ENCODE measurements at places on chromosomes 3 and 15.

DNA sequence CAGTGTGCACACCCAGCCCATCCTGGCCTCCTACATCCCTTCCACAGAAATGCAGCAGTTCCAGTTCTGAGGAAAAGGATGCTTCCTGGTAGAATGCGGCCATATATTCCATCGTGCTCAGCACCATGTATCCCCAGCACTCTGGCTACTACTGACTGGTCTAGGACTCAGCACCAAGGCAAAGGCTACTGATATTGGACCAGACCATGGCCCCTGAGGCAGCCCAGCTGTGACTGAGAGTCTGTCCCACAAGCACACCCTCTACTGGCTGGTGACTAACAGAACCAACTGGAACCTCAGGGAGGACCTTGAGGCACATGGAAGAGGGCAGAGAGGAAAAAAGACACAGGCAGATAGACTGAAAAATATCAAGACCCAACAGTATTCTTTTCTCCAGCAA lies 30.0 kb downstream of the TARS3 start:
- no peak for DNase-seq

DNA sequence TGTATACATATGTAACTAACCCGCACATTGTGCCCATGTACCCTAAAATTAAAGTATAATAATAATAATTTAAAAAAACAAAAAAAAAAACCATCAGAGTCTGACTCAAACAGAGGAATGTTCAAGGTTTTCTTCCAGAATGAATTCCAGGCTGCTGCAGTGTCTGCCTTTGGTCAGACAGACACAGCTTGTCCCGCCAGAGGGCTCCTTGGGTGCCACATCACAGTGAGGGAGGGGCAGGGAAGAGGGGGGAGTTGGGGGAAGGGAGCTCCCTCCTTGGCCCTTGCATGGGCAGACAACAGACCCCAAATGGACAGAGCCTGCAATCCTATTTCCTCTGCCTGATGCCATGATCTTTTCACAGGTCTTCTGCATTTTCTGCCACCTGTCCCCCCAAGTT lies 36.5 kb downstream of the ITGB5 start:
- DNase-seq, result no peak

DNA sequence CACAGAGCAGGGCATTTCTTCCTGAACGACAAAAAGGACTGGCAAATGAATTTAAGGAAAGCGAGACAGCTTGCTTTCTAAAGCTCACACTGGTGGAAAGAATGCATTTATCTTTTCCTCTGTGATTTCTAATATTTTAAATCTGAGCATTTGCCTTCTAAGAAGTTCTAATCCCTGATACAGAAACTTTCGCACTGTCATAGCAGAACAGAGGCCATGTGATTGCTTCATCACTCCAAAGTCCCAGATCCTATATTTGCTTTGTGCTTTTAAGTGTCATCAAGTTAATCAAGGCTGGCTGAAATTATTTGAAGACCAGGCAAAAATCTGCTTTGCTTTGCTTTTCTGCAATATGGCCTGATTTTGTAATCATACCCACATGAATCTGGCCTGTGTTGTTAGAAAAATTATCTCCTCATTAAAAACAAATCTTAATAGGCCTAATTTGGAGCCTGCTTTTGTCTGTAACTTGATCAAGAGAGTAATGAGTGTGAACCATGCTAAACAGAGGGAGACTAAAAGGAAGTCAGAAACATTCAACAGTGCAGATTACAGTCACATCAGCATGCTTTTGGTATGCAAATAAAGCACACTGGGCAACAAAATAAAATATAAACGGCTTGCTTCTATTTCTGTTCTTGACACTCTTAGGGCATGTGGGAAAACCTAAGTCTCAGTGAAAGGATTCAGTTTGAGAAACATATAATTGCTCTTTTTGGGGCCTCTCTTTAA lies 178.2 kb upstream of the ADAMTS9 start:
- no peak for DNase-seq

- no peak for DNase-seq
Measured at GRCh38 chr15:74608786-74609185, 6.8 kb upstream of the CLK3 start.

- no peak for DNase-seq
Measured at GRCh38 chr3:70832089-70832833, 519.8 kb upstream of the MDFIC2 start.

DNA sequence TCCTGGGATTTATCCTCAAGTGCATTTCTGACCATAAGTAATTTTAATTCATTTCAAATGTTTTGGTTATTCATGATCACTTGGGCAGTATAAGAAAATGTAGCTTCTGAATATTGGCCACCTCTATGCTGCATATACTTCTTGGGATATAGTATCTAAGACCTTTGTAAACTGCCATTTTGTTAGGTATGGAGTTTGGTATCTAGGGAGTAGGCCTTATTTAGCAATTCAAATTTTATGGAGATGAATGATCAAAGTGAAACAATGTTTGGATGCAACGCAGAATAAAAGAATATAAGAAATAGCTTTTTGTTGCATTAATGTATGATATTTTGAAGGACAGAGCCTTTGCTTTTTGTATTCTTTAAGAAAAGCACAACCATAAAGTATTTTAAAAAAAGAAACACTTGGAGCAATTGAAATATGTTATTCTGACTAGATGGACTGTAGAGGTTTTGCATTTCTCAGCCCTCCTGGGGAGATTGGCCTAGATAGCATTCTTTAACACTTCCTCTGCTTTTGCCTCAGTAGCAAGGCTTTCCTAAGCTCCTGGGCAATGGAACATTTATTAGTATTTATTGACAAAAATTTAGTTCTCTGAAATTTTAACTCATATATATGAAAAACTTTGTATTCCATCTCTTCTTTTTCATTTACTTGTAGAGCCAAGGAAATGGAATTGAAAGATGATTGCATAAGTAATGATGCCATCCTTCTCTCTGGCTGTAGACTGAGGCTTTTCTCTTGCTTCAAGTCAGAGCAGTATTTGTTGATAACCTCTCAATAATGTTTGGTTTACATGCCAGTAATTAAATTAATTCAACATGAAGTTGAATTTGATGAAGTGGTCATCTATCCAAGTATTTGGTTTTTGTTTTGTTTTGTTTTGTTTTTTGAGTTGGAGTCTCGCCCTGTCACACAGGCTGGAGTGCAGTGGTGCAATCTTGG lies 61.8 kb upstream of the UTS2B start:
- no peak for DNase-seq

DNA sequence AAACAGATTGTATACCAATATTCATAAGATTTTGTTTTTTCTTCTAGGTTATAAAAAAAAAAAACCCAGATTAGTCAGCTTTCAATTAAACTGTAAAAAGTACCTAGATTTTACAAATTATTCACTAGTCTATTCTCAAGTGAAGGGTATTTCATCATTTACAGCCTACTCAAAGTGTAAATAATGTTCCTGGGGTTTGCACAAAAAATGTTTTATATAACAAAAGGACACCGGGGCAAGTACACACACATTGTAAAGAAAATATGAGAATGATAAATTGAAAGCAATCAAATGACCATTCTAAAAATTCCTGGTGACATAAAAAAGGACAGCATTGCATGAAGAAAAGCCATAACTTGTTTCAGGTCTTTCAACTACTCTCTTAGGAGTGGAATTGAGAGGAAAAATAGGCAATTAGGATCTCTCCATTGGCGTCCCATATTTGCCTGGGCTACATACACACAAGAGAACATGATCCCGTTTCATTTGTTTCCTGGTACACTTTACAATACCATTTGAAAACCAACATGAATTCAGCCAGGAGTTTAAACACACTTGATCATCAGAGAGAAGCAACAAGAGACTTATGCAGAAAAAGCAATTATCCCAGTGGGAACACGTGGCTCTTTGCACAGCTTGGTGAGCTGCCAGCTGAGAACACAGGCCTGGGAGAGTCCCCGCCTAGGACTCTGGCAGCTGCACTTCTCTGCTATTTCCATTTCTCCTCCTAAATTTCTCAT lies 1039.2 kb downstream of the ROBO1 start:
- DNase-seq, result no peak

DNA sequence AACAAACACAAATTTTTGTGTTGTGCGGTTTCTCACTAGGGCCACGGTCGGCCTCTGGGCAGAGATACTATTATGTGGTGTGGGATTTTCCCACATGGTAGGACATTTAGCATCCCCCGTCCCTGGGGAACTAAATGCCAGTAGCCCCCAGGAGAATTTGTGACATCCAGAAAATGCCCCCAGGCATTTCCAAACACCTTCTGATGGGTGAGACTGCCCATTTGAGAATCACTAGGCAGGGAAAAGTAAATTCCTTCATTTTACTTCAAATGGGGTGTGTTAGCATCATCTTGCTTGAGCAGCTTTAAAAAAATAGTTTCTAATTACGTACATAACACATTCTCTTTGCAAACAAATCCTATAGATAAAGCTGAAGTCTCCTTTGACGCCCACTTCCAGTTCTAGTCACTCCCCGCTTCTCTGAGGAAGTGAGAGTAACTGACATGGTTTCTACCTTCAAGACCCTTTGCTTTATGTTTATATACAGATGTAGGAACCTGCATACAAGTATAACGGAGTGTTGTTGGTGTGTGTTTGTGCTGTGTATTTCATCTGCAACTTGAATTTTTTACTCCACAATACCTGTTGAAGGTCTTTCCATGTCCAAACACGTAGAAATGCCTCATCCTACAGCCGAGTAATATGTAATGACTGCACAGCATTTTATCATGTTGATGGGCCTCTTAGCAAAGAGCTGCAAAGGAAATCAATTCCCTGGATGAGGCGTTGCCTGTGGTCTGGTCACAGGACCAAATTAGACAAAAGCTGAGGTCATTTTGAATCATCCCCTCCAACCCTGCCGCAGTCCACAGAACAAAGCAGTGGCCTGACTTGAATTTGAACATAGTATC lies 31.4 kb upstream of the ZBTB38 start:
- DNase-seq, result no peak

DNA sequence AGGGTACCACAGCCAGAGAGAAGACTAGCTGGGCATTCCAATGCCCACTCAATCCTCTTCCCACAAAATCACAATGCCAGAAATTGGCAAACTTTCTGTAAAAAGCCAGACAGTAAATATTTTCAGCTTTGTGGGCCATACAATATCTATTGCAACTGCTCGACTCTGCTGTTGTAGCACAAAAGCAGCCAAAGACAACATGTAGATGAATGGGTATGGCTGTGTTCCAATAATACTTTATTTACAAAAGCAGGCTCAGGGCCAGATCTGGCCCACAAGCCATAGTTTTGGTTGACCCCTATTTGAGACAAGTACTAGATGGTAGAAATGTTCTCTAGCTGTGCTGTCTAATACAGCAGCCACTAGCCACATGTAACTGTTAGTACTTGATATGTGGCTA lies 330.9 kb downstream of the ERC2 start:
- DNase-seq, result no peak

DNA sequence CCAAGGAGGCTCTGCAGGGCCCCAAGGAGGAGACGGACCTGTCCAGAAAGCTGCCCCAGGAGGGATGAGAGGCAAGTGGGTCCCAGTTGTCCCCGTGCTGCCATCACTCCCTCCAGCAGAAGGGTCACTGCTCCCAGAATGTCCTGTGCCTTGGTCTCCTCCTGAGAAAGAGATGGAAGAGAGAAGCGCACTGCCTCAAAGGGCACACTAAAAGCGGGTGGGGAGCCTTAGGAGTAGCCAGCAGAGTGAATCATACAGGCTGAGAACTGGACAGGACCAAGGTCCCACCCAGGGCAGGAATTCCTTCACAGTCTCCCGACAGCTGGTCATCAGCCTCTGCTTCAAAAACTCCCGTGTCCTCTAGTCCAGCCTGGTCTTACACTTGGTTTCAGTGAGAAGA lies 4.6 kb downstream of the THPO start:
- no peak for DNase-seq

DNA sequence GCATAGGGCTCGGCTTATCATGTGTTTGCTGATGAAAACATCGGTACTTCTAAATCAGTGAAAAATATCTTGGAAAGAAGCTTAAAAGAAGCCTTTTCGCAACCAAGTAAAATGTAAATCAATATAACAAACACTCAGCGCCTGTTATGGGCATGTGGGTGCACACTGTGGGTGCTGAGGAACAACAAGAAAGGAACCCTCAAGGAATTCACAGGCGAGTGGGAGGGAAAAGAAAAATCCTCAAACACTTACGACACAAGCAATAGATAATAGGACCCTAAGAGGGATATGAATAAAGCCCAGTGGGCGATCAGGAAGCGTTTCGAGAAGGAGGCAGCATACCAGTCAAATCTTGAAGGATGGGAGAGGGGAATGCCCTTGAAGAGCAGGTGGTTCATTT lies 21.9 kb downstream of the GLDN start:
- no peak for DNase-seq

DNA sequence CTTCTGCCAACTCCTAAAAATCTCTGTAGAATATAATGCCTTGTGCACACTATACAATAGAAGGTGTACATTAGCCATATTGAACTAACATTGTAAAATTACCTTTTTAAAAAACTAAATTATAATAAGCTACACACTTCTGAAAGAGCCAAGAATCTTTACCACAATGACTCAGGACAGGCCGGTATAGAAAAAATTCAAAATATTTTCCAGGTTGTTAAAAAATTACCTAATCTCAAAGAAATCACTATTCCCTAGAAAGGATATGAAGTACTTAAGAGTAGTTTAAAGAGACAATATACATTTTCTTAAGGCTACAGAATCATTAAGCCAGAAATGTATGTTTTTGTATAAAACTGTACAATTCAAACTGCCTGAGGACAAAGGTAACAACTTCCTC lies 48.5 kb downstream of the TJP1 start:
- DNase-seq, result no peak

GRCh38 chr3:108487439-108487838 lies 23.0 kb downstream of the MYH15 start:
- DNase-seq, result no peak

GRCh38 chr3:178634975-178635374 lies 98.7 kb downstream of the KCNMB2 start:
- no peak for DNase-seq

DNA sequence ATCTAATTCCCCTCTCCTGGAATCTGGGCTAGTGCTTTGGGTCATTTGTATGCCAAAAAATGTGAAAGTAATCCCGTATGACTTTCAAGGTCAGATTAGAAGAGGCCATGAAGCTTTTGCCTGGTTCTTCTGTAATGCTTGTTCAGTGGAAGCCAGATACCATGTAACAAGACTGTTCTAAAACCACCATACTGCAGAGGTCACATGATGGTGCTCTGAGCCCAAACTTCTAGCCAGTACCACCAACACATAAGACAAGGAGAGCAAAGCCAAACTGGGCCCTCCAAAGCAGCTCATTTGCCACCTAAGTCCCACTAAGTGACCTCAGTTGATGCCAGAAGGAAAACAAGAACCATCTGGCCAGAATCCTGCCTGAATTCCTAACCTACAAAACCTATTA lies 64.3 kb upstream of the MELTF start:
- DNase-seq, result no peak

- DNase-seq, result no peak
Measured at GRCh38 chr15:34984889-34985630, 3.0 kb downstream of the ZNF770 start.

- DNase-seq, result no peak
Measured at GRCh38 chr3:195883160-195883559, 25.2 kb downstream of the TNK2 start.

GRCh38 chr15:77495838-77496596 lies 75.3 kb downstream of the HMG20A start:
- no peak for DNase-seq

- DNase-seq, result no peak
Measured at GRCh38 chr15:99421172-99421656, 144.6 kb upstream of the MEF2A start.

GRCh38 chr15:39333896-39334295 lies 247.0 kb upstream of the THBS1 start:
- DNase-seq, result no peak
